ENCODE measurements at places on chromosomes 2 and 18.

GRCh38 chr2:103285354-103285753 lies 523.5 kb downstream of the TMEM182 start:
- DNase-seq = no peak

DNA sequence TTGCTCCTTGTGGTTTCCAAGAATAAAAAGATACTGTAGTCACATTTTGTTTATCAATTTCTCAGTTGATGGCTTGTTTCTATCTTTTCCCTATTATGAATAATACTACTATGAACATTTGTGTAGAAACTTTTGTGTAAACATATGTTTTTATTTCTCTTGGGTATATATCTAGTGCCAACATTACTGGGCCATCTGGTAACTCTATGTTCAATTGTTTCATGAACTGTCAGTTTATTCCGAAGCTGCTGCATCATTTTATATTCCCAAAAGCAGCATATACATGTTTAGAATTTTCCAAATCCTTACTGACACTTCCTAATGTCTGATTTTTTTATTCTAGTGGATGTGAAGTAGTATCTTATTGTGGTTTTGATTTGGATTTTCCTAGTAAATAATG lies 737.6 kb upstream of the TMEFF2 start:
- DNase-seq = no peak

DNA sequence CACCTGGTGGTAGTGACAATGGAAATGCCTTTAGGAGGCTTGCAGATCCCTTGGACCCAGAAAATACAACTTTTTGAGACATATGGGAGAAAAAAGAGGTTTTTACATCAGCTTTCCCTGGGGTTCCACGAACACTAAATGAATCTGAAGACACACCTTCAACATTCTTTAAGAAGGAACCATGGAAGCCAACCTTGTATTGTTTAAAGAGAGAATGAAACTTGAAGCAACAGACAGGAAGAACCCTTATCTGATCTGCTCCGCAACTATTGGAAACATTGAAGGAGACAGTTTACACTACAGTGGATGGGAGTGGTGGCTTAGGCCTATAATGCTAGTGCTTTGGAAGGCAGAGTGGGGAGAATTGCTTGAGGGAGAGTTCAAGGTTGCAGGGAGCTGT lies 190.4 kb downstream of the LAMA1 start:
- no peak for DNase-seq

DNA sequence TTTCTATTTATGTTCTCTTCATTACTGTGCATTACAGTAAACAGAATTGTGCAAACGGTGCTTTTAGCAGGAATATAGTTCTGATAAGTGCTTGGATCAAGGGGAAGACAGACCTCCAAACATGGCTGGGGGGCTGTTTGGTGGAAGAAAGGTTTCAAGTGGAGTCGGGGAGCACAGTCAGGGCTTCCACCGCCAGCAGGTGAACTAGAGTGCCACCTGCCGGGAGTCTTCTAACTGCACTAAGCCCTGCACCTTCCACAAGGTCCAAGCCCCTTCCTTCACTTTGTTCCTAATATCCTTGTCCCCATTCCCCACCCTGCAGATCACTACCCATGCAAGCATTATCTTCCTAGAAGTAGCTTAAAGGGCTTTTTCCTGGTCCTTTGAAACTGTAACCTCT lies 11.1 kb downstream of the ONECUT2 start:
- no peak for DNase-seq

DNA sequence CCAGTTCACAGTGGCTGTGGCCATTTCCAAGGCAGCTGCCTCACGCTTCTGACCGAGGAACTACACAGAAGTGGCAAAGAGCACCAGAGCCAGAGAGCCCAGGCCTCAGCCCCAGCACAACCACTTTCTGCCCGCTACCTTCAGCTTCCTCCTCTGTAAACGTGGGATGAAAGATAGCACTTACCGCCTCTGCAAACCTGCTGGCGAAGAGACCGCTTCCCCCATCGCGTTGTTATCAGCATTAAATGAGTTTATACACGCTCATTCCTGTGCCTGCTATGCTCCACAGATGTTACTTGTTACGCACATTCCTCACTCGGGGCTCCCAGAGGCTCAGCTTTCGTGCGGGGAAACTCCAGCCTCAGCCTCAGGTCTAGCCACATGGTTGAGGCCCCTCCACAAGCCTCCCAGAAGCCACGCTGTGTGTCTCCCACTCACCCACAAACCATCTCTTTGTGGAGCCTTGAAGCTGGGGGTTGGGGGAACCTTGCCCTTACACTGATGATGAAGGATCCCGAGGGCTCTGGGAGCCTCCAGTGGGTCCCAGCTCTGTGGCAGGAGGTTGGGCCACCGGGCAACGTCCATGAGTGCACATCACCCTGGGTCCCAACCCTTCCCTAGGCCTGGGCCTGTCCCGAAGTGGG lies 63.3 kb upstream of the SMAD7 start:
- DNase-seq = peak; percentile 11

GRCh38 chr18:8751692-8752091 lies 46.3 kb downstream of the MTCL1 start:
- DNase-seq = no peak

- DNase-seq = no peak
Observed at GRCh38 chr2:239223310-239224198, 177.3 kb downstream of the HDAC4 start.

DNA sequence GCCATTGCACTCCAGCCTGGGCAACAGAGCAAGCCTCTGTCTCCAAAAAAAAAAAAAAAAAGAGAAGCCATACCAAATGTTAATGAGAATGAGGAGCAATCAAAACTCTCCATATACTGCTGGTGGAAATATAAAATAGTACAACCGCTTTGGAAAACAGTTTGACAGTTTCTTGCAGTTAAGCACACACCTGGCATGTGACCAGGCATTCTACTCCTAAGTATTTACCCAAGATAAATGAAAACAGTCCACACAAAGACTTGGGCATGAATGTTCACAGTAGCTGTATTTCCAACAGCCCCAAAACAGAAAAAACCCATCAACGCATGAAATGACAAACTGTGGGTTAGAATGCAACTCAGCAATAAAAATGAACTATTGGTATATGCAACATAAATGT lies 76.0 kb upstream of the ST8SIA5 start:
- no peak for DNase-seq

DNA sequence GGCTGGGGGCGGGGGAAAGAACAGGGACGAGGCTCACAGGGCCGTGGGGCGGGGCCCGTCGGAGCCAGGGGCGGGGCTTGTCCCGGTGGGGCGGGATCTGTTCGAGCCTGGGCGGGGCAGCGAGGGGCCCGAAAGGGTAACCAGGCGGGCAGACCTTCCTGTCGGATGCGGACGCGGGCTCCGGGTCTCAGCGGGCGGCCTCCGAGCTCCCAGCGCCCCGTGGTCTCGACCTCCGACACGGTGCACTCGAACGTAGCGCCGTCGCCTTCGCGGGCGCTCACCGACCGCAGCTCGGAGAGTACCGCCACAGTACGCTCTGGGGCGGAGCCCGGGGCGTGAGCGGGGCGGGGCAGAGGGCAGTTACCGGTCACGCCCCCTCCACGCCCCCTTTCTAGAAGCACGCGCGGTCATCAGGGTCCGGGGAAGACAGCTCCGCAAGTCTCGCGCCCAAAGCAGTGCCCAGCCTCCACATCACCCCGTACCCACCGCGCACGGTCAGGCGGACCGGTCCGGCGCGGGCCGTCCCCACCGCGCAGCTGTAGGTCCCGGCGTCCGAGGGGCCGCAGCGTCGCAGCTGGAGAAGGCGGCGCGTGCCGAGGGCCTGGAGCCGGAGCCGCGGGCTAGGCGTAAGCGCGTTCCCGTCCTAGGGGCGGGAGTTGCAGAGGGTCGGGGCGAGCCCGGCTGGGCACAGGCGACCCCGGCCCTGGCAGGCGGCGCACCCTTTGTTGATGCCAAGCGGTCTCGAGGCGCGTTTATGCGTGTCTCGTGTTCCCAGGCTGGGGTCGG lies 8.7 kb downstream of the TMEM198 start:
- DNase-seq = peak; percentile 88

DNA sequence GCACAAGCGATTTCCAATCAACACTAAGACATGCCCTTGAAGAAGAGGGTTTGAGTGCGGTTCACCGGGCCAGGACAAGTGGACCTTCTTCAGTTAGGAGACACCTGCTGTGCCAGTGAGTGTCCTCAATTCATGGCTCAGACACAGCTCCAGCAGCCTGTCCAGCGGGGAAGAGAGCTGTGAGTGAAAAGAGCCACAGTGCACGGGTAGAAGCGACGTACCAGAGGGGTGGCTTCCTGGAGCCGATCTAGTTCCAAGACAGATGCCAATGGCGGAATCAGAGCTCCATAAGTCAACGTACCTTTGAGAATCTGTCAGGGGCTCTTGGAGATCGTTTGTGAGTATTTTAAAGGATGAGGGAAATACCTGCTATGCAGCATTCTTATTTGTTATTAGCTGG lies 119.9 kb upstream of the SALL3 start:
- DNase-seq = no peak

GRCh38 chr2:211957799-211958198 lies 580.8 kb downstream of the ERBB4 start:
- no peak for DNase-seq

DNA sequence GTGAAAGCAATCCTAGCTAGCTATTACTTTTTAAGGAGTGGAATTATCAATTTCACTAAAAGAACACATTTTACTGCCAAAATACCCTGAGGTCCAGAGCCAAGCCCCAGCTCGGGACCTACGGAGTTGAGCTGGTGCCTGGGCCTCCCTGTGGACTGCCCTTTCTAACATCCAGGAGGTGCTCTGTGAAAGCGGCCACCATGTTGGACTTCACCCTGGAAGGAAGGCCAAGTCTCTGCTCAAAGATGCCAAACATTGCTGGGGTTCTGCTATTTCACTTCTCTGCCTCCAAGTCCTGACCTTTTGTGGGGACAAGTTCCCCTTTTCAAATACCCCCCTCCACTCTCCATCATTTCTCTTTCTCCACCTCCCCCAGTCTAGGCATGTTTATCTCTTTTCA lies 498.7 kb upstream of the RAB6C start:
- no peak for DNase-seq

- no peak for DNase-seq
Observed at GRCh38 chr2:208049006-208049405, 23.7 kb upstream of the PLEKHM3 start.

DNA sequence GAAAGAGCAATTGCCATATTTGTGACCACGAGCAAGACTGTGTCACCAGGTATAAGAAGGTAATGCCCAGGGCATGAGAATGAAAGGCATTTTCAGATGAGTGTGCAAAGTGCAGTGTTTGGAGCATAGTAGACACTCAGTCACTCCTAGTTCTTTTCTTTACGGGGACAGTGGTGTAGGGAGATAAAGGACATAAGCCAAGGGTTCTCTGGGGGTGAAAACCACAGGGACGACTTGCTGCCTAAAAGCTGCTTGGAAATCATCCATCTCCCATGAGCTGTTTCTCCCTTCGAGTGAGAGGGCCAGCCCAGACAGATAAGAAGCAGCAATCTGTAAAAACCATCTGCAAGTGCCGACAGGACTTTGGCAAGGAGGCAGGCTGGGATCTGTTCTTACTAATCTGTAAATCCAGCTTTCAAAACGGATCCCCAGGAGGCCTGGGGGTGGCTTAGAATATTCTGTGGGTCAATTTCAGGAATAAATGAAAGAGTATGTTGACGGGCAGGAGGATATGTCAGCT lies 221.6 kb downstream of the LPIN1 start:
- DNase-seq = peak; percentile 47

GRCh38 chr2:151716721-151717120 lies 17.6 kb downstream of the NEB start:
- no peak for DNase-seq

DNA sequence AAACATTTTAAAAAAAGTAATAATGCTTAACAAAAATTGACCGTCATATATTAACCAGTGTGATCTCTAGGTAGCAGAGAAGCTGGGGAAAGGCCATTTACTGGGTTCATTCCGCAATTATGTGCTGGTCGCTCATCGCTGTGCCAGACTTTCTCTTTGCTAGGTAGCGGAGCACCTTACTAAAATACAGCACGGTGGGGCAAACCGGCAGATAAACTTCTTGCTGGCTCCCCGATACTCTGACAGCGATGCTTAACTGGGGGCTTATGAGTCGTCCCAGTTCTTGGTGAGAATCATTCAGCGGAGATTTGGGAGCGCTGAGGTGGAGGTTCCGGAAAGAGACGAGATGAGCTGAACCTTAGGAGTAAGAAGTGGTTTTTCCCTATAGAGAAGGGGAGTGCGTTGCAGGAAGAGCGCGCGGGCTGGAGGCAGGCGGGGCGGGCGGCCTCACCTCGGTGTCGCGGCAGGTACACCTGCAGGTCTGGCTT lies 605 bp downstream of the C2orf68 start:
- no peak for DNase-seq

GRCh38 chr18:3251963-3252277 lies 4.3 kb downstream of the MYL12A start:
- DNase-seq = no peak

DNA sequence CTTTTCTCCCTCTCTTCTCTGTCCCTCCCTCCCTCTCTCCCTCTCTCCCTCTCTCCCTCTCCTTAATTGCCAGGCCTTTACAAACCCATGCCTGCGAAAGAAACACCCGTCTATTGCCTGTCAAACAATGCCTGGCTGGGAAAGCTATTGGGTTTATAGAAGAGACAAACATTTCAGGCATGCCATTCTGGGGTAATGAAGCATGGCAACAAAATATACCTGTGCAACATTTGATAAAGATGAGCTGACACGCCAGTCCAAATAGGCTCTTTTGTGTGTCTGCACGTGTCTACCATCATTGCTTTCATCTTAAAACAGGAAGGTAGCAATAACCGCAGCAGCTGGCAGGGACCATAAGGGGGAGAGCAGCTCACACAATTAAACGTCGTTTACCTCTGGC lies 282.1 kb downstream of the ZNF516 start:
- no peak for DNase-seq

GRCh38 chr18:55587418-55588110 lies 428 bp downstream of the TCF4 start:
- DNase-seq = no peak

- no peak for DNase-seq
Observed at GRCh38 chr2:170371231-170371998, 193.5 kb downstream of the MYO3B start.

GRCh38 chr2:170076189-170076588 lies 101.8 kb upstream of the MYO3B start:
- DNase-seq = no peak

GRCh38 chr18:73352546-73352945 lies 484.8 kb upstream of the NETO1 start:
- DNase-seq = no peak

- no peak for DNase-seq
Observed at GRCh38 chr18:31740180-31740579, 20.5 kb downstream of the SLC25A52 start.

All from mesothelial cell of epicardium (in vitro differentiated cells).